EH (cell line): ENCODE measurements at places on chromosomes 4 and X.

DNA sequence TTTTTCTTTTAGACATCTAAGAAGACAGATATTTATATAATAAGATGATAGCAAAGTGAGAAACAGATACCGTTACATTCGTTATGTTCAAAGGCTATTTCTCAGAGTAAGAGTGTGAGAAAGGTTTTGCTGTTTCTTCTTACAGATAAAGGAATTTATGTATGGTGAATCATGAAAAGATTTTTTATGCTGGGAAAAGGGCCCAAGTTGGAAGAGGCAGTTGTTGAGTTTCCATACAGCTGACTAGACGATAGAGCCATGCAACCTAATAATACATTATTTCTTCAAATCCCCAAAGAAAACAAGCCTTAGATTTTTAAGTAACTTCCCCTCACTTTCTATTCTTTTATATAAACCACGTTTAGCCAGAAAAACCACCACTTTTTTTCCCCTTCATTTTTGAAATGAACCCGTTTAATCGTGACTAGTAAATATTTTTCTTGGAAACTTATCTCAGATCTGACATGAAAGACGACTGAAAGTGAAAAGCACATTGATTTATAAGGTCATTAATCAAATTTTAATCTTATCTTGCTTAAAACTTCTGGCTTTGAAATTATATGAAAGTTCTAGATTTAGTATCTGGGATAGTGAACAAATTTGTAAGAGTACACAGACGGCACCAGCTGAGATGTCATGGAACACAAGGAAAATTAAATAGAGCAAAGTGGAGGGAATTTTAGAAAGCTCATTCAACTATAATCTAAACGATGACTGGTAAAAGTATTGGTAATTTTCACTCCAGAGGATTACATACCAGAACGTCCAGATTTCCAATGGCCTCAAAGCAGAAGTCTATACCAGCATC lies 10.9 kb downstream of the ADH6 start:
- DNase-seq = no peak

DNA sequence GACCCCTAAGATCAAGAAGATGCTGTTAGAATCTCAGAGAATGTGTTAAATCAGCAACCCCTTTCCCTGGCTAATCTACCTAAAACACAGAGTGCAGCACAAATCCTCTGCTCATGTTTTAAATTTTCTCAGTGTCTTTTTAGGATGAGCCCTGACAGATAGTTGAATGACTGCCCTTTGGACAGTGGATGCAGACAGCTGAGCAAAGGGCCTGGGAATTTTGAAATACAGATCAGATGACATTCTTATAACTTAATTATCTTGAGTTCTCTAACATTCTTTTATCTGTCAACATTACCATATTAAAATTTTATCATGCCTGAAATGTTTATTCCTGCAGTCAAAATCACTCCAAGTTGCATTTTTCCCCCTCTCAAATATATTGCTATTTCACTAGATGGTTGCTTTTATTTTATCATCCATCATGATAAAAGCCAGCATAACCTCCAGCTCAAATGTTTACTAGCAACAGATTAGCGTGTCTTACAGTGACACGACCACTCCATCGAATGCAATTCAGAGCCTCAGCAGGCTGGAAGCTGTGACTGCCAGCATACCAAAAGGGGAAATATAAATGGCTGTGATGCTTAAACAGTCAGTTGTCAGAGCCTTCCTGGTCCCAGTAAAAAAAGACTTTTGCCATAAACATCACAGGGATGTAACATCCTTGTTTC lies 22.8 kb upstream of the ARHGAP24 start:
- DNase-seq = peak; percentile 11

DNA sequence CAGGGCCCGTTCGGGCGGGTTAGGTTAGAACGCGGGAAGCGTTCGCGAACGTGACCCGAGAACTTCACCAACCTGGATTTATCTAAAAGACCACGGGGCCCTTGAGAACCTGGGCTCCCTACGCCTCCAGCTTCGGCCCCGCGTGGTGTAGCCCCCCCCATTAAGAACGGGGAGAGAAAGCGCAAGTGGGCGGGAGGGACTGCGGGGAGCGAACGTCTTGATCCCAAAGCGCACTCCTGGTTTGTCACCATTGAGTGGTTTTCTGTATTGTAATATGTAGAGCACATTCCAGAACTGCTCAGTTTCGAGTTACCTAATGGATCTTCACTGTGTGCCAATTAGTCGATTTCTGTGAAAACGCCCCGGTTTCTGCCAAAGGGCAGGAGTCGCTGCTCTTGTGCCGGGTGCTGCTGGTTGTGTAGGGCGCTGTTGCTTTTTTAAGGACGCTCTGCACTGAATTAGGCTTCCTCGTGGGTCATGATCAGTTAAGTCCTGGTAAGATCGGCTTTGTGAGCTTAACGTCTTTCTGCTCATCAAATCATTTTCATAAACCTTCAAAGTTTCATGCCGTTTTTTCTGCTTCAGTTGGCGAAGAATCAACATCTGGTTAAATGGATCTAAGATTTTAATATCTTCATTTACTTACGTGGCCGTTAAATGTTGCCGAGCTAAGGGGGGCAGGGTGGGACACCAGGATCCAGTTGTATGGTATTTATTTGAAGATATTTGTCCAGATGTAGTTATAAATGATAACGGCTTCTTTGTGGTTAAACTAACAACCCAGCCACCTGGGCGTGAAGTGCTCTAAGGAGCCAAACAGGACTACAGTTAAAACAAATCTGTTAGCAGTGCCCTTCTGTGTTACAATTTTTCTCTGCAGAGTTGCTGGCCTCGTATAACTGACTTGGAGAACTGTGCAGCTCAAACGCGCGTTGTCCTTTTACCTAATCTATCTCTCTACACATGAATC lies 809 bp downstream of the MND1 start:
- peak; percentile 69 for DNase-seq

DNA sequence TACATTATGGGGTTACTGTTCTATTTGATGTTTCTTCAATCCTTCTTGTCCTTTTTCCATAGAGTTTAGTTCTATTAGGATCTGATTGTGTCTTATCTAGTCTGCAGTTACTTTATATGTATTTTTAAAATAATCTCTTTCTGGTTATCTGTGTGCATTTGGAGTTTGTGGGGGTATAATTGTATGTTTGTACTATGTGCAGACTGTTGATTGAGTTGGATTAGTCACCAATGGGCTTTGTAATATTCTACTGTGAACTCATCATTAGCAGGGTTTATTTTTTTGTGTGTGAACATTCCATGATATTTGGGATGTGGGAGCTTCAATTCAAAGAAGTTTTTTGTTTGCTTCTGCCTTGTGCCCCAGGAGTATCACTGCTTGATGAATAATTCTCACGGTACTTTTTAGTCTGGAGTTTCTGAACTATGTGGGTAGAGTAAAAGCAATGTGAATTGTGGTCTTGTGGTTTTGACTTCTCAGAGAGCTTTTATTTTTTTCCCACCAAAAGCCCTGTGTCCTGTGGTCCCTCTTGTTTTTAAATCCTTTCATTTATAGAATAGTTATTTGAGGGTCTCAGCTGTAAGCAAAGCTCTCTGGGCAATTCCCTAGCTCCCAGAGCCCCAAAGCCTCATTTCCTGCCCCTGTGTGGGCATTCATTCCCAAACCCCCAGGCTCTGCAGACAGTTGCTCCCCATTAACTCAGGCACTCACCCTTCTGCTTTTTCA lies 127.8 kb downstream of the PHKA2 start:
- peak; percentile 55 for DNase-seq

DNA sequence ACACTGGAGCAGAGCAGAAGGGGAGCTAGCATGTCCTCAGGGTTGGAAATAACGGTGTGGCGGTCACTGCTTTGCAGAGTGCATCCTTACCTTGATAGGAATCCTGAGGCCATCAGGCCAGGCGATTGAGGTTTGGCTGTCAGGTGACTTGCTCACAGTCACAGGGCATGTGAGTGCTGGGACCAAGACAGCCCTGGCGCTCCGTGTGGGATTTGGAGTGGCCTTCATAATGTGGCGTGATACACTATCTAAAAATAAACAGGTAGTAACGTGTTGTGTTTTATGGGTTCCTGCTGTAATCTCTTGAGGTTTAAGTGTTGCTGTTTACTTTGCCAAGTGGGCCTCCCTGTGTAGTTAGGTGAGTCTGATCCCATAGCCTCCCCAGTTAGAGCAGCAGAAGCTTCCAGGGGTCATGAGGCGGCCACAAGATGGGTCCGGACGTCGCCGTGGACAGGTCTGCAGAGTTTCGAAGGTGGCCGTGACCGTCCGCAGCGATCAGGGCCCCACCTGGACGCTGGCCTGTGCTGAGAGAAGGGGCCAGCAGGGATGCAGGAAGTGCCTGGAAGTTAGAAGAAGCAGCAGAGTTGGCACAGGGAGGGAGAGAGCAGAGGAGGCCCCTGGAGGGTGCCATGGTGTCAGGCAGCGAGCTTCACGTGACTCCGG lies 27.7 kb downstream of the RGS12 start:
- no peak for DNase-seq

- no peak for DNase-seq
Observed at GRCh38 chrX:72573158-72573511, 492 bp upstream of the HDAC8 start.

- DNase-seq = no peak
Observed at GRCh38 chr4:15707363-15707715, 4.5 kb downstream of the BST1 start.

DNA sequence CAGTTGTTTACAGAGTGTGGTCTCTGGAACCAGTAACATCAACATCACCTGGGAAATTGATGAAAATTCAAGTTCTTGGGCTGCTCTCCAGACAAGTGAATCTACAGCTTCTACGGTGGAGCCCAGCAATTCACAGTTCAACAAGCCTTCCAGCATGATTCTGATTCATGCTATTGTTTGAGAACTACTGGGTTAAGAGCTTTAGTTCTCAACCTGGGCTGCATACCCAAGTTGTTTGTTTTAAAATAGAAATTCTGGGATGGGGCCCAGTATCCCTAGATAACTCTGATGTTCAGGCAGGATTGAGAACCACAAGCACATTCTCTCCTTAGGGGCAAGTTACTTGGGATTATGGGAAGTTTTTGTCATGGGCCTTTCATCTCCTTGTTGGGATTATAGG lies 37.9 kb upstream of the PGK1 start:
- peak; percentile 48 for DNase-seq

GRCh38 chrX:71606536-71607216 lies 11.6 kb downstream of the CXCR3 start:
- no peak for DNase-seq

GRCh38 chr4:101801958-101802357 lies 11.4 kb downstream of the BANK1 start:
- DNase-seq = no peak

DNA sequence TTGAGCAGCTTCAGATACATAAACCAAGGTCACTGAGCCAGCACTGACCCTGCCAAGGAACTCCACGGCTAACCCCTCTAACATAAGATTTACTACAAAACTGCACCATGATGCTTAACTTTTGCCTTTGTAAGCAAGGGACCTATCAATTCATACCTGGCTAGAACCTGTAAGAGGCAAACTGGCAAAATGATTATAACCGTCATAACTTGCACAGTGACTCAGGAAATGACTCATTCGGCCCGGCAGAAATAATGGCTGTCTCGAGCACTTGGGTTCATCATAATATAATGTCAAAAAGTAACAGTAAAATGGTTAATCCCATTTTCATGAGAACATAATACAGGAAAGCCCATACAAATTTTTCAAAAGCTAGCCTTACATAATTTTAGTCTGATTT lies 17.2 kb downstream of the RASGEF1B start:
- DNase-seq = no peak

DNA sequence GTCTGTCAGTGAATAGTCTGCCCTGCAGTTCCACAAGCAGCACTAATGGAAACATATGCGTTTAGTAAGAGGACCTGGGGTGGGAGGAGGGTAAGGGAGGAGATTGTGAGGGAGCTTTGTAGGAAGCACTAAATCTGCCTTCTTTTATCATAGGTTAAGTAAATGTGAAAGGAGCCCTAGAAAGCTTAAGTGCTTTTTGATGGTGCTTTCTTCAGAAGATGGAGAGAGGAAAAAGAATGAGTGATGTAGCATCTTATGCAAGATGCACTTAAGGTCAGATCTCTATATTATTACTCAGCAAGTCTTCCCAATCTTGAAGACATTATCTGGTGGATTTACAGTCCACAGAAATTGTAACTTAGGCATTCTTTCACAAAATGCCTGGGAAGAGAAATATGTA lies 322.7 kb downstream of the PDHA2 start:
- no peak for DNase-seq

- peak; percentile 77 for DNase-seq
Observed at GRCh38 chr4:182931691-182932345, 14.6 kb upstream of the DCTD start.

DNA sequence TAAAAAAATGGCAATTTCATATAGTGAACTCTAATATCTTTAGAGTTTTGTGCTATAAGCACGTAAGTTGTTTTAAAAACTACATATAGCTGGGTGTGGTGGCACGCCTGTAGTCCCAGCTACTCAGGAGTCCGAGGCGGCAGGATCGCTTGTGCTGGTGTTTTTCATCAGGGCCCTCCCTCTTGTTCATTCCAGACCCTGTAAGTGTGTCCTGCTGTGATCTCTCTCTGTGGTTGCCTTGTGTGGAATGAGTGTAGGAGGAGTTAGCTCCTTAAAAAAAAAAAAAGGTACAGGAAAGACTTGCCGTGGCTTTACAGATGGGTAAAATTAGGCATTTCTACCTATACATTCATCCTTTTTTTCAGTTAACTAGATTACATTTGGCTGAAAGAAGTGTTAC lies 35.4 kb downstream of the RBBP7 start:
- peak; percentile 29 for DNase-seq

GRCh38 chr4:31234901-31235300 lies 514.7 kb downstream of the PCDH7 start:
- DNase-seq = no peak

GRCh38 chr4:139027776-139028175 lies 12.2 kb downstream of the NOCT start:
- DNase-seq = no peak

DNA sequence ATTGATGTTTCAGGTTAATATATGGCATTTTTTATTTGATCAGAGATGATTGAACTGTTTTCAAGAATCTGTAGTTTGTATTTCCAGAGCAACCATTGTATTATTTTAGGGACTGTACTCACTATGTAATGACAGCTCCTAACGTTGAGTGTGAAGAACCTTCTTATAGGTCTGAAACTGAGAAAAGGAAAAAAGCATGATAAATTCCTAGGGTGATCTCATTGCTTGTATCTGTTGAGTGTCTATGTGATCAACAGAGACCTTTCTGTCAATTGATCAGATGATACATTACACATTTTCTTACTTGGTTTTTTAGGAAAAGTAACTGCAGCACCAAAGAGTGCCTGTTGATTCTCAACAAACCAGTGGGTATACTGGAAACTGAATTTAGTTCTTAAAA lies 40.2 kb downstream of the SEC24B start:
- no peak for DNase-seq

GRCh38 chr4:122996350-122996749 lies 74.0 kb upstream of the NUDT6 start:
- no peak for DNase-seq

- DNase-seq = peak; percentile 3
Observed at GRCh38 chr4:124883632-124884031, 171.1 kb upstream of the ANKRD50 start.
